Activated naive CD4-positive, alpha-beta T cell treated with anti-CD3 and anti-CD28 coated beads, Interleukin-2, amount 10 ng/mL, durations not matched to agents 7 days and 5 days (primary cell): ENCODE measurements at places on chromosomes 5 and 9.

- peak overlapping the region; percentile 100 for H3K27ac ChIP-seq
- DNase-seq = peak; percentile 56
- H3K36me3 ChIP-seq = peaks cover 25% of the 10 kb centered on the region
- H3K4me3 ChIP-seq = peak overlapping the region; percentile 100
- peaks cover 4% of the 10 kb centered on the region for H3K27me3 ChIP-seq
These were observed 3.8 kb downstream of the SMARCA2 start for GRCh38 chr9:2018764-2019558.

DNA sequence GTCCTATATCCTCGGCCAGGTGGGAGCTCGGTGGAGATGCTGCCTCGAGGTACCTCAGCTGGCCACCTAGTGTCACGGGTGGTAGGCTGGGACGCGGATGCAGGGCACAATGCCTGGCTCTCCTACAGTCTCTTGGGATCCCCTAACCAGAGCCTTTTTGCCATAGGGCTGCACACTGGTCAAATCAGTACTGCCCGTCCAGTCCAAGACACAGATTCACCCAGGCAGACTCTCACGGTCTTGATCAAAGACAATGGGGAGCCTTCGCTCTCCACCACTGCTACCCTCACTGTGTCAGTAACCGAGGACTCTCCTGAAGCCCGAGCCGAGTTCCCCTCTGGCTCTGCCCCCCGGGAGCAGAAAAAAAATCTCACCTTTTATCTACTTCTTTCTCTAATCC lies 2.0 kb downstream of the PCDHGC3 start:
- DNase-seq = no peak
- no peak overlapping the region for H3K4me3 ChIP-seq
- no peaks in the 10 kb centered on the region for H3K36me3 ChIP-seq
- H3K4me1 ChIP-seq = peaks cover 21% of the 10 kb centered on the region

DNA sequence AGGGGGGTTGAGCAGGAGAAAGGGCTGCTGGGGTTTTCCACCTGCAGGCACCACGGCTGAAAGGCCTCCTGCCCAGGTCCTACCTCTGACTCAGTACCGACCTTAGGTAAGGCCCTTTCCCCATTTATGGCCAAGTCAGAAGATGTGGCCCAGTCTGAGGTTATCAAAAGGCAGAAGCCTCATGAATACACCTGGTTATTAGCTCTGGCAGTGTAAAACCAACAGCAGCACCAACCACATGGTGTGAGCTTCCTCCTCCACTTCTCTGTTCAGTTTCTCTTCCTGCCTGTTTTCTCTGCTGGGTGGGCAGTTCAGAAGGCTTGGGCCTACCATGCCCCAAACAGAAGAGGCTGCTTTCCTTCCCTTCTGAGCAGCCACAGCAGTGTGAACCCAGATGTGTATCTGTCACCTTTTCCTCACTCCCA lies 86.9 kb downstream of the UGCG start:
- peaks cover 20% of the 10 kb centered on the region for H3K27me3 ChIP-seq
- no peak overlapping the region for H3K4me3 ChIP-seq
- peaks cover 32% of the 10 kb centered on the region for H3K4me1 ChIP-seq
- DNase-seq = no peak
- H3K27ac ChIP-seq = no peak overlapping the region

GRCh38 chr5:157164521-157164920 lies 1.5 kb downstream of the GARIN3 start:
- H3K27me3 ChIP-seq = peaks cover 6% of the 10 kb centered on the region
- H3K36me3 ChIP-seq = peaks cover 2% of the 10 kb centered on the region
- H3K4me3 ChIP-seq = no peak overlapping the region
- peaks cover 70% of the 10 kb centered on the region for H3K4me1 ChIP-seq
